Thyroid gland (tissue), 4 donors: ENCODE measurements at places on chromosomes 2 and 18.

- no peak for DNase-seq
Measured at GRCh38 chr2:113214141-113214540, 40.4 kb downstream of the PSD4 start.

GRCh38 chr2:223832241-223832903 is 5.0 kb downstream of the AP1S3 start:
- DNase-seq = peak; percentile 85

GRCh38 chr2:222798528-222798927 is 62.3 kb upstream of the ACSL3 start:
- no peak for DNase-seq

- DNase-seq = peak; percentile 58
Measured at GRCh38 chr2:71100195-71100964, 29.6 kb downstream of the MCEE start.
